ENCODE measurements at places on chromosomes 12 and 14. TPM values are rescaled to one million over a fixed set of nuclear protein-coding genes. Genes with fewer than 3 reads are reported as not detected.
A peak's percentile ranks its signal among the peaks of the same experiment; 100 is the strongest.

- DNase-seq, result no peak
These were observed 133.7 kb downstream of the CALM1 start for GRCh38 chr14:90530523-90530922.

GRCh38 chr12:102618197-102618877 is 138.0 kb upstream of the IGF1 start:
- DNase-seq, result no peak

- DNase-seq, result no peak
These were observed 85.4 kb downstream of the KCNMB4 start for GRCh38 chr12:70451528-70451927.

DNA sequence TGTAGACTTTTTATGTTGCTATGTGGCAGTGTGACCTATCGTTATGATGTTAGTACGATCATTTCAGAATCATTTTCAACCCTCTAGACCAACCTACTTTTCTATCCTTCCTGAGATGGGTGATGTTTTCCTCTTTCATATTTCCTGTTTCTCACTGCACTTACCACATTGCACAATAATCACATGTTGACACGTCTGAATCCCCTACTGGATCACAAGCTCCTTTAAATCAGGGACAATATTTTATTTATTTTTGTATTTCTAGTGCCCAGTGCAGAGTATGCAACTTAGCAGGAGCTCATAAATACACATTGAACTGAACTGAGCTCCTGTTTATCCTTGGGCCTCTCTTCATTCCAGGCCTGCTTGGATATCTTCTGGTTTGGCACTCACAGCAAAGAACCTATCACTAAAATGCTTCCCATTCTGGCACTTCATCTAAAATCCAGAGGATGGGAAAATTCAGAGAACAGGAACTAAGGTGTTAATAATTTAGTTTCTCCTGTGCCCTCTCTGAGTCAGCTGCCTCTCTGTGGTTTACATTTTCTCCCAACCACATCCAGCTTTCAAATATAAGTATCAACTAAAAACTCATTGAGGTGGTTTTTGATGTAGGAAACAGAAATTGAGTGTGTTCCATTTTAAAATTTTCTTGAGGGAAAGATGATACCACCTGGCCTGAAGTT is 69.4 kb upstream of the DYRK2 start:
- DNase-seq, result no peak

DNA sequence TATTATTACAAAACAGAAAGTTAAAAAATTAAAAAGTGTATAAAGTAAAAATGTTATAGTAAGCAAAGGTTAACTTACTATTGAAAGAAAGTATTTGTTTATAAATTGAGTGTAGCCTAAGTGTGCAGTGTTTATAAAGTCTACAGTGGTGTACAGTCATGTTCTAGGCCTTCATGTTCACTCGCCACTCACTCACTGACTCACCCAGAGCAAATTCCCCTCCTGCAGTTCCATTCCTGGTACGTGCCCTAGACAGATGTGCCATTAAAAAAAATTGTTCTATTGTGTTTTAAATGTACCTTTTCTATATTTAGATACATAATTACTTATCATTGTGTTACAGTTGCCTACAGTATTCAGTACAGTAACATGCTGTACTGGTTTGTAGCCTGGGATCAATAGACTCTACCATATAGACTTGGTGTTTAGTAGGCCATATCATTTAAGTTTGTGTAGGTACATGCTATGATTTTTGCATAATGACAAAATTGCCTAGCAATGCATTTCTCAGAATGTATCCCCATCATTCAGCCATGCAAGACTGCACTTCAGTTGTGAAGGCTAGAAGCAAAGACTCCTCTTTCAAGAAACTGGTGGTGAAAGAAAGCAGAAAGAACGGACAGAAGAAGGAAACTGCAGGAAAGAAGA is 100.6 kb downstream of the DACT1 start:
- DNase-seq, result no peak

DNA sequence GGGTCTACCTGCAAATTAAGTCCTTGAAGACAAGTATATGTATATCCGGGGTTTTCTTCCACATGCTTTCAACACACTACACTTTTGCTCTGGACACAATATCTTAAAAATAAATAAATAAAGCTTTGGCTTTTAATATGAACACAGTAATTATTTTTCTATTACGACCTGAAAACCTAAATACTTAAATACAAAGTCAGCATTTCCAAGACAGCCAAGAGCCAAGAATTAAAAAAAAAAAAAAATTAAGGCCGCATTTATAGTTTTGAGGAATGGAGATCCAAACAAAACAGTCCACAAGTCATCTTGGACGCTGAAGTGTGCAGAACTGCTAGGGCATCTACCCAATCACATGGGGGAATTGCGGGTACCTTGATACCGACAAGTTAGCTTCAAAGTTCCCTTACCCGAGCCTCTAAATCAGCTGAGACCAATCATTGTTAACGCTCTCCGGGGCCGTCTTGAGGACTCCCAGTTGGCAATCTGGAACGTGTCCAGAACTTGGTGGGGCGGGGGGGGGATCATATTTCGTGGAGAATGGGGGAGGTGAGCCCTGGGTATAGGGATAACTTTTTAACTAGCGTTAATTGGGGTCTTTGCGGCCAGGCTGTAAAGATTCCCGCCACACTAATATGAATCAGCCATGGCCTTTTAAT is 731 bp upstream of the PCNX4 start:
- DNase-seq, result peak; percentile 38

DNA sequence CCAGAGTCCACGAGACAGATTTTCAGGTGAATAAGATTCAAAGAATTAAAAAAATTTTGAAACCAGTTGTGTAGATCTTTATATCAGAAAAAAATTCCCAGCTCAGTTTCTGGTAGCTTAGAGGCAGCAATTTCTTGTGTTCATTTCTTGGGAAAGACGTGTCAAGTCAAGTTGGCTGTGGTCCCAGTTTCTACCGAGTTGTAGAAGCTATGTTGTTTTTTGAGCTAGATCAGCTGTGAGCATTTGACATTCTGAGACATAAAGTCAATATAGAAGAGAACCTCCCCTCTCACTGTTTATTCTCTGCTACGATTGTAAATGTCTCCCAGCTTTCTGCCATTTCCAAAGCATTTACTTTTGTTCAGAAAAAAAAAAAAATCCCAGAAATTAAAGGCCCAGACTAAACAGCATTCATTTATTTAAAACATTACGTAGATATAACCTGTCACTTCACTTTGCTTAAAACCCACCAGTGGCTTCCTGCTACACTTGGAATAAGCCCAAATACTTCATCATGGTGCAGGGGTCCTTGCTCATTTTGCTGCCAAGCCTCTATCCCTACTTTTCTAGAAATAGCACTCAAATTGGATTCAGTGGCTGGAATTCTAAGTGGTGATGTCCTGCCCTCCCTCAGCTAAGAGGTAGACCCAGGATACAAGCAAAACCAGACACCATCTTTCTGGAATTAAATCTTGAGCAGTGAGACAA is 20.6 kb upstream of the PYGL start:
- peak; percentile 48 for DNase-seq

GRCh38 chr12:108972358-108972757 is 48.5 kb downstream of the SVOP start:
- no peak for DNase-seq

DNA sequence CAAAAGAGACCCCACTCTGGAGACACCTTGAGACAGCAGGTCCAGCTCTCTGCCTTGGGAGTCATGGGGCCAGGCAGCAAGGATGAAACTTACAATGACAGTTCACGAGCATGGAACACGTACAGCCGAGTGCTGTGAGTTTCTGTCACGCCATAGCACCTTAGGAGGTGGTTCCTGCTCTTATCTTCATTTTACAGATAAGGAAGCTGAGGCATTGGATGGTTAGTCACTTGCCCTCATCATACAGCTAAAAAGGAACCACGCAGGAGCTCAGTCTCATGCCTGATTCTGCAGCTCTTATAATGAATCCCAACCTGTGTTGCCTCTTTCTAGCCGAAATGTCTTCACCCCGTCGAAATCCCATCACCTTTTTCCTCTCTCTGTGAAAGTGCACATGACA is 39.9 kb downstream of the C14orf132 start:
- no peak for DNase-seq

GRCh38 chr14:105850853-105851581 is 324.6 kb downstream of the TMEM121 start:
- no peak for DNase-seq

DNA sequence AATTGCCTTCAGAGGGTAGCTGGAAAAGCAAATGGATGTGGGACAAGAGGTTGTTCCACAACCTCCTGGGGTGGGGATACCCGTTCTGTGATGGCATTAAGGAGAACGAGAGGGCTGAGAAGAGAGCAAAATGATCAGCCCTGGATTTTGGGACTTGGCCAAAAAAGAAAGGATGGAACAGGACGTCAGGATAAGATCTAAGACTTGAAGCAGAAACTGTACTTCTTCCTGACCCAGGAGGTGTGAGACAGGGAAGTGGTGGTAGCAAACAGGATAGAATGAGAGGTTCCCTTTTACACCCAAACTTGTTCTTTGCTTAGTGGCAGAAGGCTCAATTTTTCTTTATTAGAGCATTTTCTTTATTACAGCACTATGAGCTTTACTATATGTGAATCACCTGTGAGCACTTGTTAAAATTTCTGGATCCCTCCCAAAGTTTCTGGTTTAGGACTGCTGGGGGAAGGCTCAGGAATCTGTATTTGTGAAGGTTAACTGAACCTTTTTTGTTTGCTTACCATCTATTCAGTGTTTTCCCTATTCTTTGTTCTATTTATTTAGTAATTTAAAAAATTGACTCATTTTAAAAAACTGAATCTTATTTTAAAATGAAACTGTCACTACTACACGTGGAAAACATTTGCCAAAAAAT is 59.2 kb downstream of the ERC1 start:
- no peak for DNase-seq

DNA sequence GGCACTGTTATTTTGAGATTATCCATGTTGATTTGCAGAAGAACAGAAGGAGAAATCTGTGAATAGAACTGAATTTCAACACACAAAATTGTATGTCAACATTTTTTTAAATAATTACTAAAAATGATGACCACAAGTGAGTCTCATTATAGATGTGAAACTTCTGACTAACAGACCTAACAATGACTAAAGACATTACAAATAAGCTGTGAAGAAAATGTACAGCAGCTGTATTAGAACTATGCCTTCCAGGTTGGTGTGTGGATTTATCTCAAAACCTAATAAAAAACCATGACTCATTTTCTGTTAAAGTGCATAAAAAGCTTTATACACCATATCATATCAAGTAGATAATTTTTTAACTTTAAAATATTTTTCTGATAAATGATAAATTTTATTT is 22.5 kb upstream of the FOXG1 start:
- DNase-seq, result no peak

DNA sequence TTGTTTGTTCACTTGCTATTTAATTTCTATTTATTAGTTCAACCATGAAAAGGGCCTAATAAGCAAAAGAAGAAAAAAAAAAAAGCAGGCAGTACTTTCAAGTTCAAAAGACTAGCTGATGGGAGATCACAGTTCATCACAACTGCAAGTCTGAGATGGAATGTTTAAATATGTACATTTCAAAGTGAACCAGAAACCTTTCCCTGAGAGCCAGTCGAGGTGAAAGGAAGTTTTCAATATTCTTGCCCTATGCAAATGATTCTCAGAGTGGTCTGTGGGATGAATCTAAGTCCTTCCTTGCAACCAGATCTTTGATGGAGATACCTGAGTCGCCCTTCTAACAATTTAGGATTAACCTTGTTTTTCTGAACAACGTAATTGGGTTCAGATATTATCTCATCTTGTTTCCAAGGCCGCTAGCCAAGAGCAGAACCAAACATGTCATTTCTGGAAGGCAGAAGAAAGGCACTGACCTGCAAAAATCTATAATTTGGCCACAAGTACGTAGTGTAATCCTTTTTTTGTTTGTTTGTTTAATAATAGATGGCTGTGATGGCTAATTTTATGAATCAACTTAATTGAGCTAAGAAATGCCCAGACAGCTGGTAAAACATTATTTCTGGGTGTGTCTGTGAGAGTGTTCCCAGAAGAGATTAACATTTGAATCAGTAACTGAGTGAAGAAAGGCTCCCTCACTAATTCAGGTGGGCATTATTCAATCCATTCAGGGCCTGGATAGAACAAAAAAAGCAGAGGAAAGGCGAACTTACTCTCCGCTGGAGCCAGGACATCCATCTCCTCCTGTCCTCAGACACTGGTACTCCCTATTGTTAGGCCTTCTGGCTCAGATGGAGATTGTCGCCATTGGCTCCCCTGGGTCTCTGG is 171.1 kb upstream of the TMPO start:
- no peak for DNase-seq

PMEL gene
- 5.2 TPM for total RNA-seq

A2ML1 gene
- not detected for total RNA-seq

LUM gene
- total RNA-seq, result 335 TPM

All from omental fat pad (tissue), 4 donors.